ENCODE measurements at places on chromosomes 4 and X. TPM values are rescaled to one million over a fixed set of nuclear protein-coding genes. Genes with fewer than 3 reads are reported as not detected.

SLC9B2 gene
- 25.2 TPM for total RNA-seq

ADH7 gene
- total RNA-seq: not detected

MAGEC2 gene
- total RNA-seq: not detected

UXT gene
- total RNA-seq: 108 TPM

FAT1 gene
- 159 TPM for total RNA-seq

FRG2 gene
- total RNA-seq: not detected

TLR2 gene
- 0.44 TPM for total RNA-seq

GLRB gene
- 18.9 TPM for total RNA-seq

SOWAHB gene
- not detected for total RNA-seq

HSFX2 gene
- total RNA-seq: not detected

ATP8A1 gene
- total RNA-seq: 1.6 TPM

CFAP99 gene
- total RNA-seq: not detected

PCYT1B gene
- total RNA-seq: 2.1 TPM

STS gene
- 3.2 TPM for total RNA-seq

DNAAF6 gene
- not detected for total RNA-seq

SH3TC1 gene
- 2.0 TPM for total RNA-seq

MAGEE2 gene
- not detected for total RNA-seq

ARR3 gene
- total RNA-seq: not detected

GABRE gene
- 15.2 TPM for total RNA-seq

MAOB gene
- total RNA-seq: 0.37 TPM

BMP3 gene
- under 0.01 TPM for total RNA-seq

RHOXF2B gene
- not detected for total RNA-seq

SLC2A9 gene
- total RNA-seq: 1.4 TPM

NUP62CL gene
- 0.11 TPM for total RNA-seq

IBSP gene
- not detected for total RNA-seq

RBMX2 gene
- total RNA-seq: 21.0 TPM

ZDHHC15 gene
- 0.11 TPM for total RNA-seq

CXCL3 gene
- total RNA-seq: 3.3 TPM

HPGD gene
- 9.8 TPM for total RNA-seq

TRAPPC11 gene
- total RNA-seq: 68.2 TPM

C4orf51 gene
- total RNA-seq: not detected

TBX22 gene
- not detected for total RNA-seq

ATP6AP2 gene
- total RNA-seq: 95.8 TPM

TMSB15B gene
- total RNA-seq: 4.9 TPM

CFI gene
- total RNA-seq: 3.0 TPM

SSX1 gene
- total RNA-seq: not detected

DMRTC1 gene
- not detected for total RNA-seq

KIT gene
- total RNA-seq: 0.89 TPM

SPANXA1 gene
- total RNA-seq: not detected
